ENCODE measurements at places on chromosomes 7 and 10.

DNA sequence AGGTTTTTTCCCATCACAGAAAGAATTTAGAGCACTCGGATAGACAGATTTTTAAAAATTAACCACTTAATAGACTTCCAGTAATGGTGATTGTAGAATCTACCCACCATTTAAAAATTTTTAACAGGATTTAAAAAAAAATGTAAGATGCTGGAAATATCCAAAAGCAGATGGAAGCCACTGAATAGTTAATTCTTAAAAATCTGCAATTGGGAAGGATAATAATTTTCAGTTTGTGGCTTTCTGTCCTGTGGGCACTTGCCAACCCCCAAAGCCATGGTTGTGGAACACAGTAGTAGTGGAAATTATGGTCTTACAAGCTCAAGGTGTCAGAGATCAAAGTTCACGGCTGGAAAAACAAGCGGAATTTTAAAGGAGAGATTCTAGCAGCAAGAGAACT is 101.0 kb upstream of the SP4 start:
- DNase-seq = no peak

DNA sequence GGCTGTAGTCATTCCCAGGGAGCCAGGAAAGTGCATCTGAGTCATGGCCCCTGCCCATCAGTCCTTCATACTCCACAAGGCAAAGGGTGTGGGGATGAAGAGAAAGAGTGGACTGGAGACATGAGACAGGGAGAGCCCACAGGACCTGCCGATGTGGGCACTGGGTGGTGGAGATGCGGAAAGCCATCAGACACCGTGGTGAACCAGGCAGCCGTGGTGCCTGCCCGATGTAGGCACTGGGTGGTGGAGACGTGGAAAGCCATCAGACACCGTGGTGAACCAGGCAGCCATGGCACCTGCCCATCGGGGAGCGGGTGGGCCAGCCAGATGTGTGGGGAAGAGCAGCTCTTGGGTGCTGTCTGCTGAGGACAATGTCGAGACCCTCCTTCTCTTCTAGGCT is 58.6 kb downstream of the AFAP1L2 start:
- no peak for DNase-seq

- no peak for DNase-seq
Measured at GRCh38 chr7:70047384-70047783, 449.1 kb downstream of the AUTS2 start.

GRCh38 chr7:119931230-119931824 is 341.6 kb upstream of the KCND2 start:
- no peak for DNase-seq

GRCh38 chr10:107103174-107104025 is 61.1 kb downstream of the SORCS1 start:
- no peak for DNase-seq

- DNase-seq = no peak
Measured at GRCh38 chr7:27377988-27378387, 135.4 kb downstream of the EVX1 start.

- DNase-seq = no peak
Measured at GRCh38 chr10:113922787-113923570, 68.5 kb downstream of the NHLRC2 start.

DNA sequence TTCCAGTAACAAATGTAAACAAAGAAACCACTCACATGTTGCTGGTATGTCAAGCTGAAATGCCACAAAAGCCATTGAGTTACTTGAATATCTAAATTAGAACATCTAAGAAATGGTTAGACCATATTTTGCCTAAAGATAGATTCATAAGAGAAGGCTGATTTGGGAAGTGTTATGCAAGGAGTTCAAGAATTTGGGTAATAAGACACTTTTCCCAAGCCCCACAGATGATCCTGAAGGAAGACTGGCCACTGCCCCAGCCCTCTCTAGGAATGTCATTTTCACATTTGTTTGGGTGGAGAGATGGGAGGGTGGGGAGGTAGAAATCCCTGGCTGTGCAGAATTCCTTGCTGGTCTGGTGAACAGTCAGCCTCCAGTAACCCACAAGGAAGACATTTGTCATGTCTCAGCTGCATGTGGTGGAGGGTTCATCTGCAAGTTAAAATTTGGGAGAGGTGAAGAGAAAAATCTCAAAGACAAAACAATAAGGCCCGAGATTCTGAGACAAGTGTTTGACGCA is 427.2 kb upstream of the KLF6 start:
- no peak for DNase-seq

DNA sequence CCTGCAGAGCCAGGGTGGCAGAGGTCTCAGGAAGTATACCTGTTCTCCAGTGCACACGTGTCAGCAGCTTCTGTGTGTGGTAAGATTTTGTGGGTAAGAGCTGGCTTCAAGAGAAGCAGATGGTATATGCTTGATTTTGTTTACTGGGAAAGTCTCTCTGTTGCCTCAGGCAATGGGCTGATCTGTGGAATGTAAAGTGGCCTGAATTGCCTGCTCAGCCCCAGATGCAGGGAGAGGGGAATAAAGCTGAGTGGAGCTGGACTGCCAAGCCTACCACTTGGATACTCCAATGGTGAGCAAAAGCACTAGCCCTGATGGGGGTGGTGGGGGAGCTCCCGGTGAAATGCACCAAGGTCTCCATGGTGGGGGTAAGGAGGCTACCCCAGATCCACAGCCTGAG is 156.1 kb downstream of the WDR11 start:
- no peak for DNase-seq

DNA sequence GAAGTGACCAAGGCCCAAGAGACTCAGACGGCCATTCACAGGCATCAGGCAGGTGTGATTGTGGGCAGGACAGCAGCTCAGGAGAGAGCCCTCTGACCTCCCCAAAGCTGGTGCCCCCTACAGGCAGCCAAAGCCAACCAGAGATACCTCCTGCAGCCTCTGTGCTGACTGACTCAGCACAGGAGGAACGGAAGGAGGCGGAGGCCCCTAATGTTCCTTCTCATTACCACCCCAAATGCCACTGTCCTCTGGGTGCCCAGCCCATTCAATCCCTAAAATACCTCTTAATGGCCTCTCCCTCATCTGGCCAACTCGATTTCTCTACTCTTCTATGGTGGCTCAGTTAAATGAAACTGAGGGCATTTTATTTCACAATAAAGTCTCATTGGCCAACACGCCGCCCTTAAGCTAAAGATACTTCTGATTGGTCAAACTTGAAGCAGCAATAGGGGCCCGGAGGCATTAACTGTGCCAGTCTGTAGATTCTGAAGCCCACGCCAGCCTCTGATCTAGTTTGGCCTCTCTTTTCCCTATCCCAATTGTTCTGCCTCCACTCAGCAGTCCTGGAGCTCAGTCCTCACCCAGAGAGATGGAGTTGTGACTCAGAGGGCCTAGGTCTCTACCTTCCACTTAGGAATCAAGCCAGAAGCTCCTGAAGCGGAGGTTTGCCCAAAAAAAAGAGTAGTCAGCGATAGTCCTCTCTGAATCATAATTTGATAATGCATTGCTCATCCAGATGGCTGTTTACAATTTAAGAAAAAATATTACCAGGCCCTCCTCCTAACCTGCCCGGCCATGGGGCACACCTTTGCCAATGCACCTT is 1.2 kb downstream of the CYREN start:
- DNase-seq = peak; percentile 56

- no peak for DNase-seq
Measured at GRCh38 chr10:59823111-59823510, 69.9 kb upstream of the MRLN start.

DNA sequence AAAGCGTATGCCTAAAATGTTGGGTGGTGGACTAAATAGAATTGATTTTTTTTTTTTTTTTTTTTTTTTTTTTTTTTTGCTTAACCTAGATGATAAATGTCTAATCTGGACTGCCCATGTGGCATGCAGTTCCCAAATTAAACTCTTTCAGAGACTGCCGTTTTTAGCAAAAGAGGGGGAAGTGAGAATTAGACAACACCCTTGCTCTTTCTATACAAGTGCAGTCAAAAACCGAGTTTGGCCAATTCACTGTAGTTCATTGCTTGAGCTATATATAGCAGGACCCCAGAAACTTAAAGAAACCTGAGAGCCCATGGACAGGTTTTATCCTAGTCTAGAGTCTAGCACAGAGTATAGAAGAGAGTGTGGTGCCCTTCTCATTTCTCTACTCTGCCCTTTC is 141.9 kb downstream of the GRM3 start:
- no peak for DNase-seq

DNA sequence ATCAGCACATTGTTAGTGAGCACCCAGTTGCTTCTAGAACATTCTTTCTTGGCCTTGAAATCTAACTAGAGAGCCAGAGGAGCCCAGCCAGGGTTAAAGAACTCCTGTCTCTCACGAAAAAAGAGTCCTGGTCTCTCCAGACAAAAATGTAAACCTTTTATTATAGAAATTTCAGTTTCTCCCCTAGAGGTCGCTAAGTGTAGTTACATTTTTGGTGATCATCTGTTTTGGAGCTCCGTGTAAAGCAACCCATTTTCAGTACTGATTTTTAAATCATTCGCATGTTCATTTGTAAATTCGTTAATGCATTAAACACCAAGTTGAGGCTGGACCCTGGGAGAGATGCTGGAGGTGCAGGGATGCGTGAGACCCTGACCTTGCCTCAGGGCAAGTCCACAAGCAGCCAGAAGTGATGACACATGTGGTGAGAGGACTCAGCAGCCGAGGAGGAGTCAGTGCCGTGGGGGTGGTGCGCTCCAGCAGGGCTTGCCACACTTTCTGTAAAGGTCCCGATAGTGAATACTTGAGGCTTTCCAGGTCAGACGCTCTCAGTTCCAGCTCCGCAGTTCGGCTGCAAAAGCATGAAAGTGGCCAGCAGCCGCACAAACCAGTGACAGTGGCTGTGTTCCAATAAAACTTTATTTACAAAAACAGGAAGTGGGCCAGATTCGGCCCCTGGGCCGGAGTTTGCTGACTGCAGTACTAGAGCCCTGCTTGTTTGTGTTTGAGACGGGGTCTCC is 578.6 kb upstream of the FOXK1 start:
- DNase-seq = no peak

- DNase-seq = no peak
Measured at GRCh38 chr10:48507494-48507893, 97.4 kb downstream of the ARHGAP22 start.

- no peak for DNase-seq
Measured at GRCh38 chr7:92762851-92763250, 73.5 kb downstream of the CDK6 start.

- no peak for DNase-seq
Measured at GRCh38 chr10:87692956-87693484, 33.3 kb downstream of the PAPSS2 start.

DNA sequence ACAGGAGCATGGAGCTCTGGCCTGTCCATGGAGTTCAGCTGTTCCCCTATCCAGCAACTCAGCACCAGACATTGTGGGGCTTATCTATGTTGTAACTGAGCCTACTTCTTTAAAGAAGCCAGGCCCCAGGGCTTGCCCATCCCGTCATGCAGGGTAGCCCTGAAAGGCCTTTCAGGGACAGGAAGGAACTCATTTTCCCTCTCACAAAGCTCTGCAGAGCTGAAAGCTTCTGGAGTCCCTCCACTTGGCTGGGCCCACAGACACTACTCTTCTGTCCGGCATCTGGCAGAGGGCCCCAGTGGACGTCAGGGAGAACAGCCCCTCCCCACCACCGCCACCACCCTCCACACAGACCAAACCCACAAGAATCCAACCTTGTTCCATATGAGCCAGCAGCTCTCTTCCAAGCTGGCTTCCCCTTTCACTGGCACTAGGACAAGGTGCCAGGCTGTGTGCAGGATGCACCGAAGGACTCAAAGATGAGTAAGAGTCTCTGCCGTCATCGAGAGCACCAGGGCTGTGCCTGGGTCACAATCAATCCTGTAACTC is 33.1 kb downstream of the DENND2A start:
- no peak for DNase-seq

DNA sequence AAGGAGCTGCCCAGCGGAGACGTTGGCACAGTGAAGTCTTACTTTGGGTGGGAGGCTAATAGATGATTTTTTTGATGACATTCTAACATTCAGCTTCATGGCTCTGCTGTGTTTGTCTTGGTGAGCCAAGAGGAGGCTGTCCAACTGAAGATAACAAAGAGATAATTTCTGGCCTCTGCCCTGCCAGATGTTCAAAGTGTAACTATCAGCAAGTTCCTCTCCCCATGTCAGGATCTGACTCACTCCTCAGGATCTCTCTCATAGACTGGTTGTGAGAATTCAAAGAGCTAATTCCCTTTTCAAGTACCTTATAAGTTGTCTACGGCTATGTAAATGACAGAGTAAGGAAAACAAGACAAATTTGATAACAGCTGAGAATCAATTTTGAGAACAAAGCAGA is 1340.9 kb downstream of the XPNPEP1 start:
- no peak for DNase-seq

GRCh38 chr10:35208949-35209613 is 82.4 kb downstream of the CREM start:
- no peak for DNase-seq

GRCh38 chr10:71989661-71990454 is 25.7 kb downstream of the CHST3 start:
- no peak for DNase-seq

DNA sequence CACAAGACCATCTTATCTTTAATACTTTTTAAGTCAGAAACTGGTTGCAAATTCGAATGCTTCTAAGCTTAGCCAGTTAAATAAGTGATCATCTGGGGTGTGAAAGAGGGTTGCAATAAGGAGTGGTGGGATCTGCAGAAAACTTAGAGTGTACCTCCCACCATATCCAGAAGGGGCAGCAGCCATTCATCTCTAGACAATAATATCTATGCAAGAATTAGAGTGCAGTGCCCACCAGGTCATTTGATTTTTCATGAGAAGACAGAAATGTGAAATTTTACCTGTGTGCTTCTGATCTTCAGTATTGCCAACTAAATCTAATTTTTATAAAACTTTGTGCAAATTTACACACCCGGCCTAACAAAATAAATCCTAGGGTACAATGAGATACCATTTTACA is 127.2 kb upstream of the SP4 start:
- no peak for DNase-seq

DNA sequence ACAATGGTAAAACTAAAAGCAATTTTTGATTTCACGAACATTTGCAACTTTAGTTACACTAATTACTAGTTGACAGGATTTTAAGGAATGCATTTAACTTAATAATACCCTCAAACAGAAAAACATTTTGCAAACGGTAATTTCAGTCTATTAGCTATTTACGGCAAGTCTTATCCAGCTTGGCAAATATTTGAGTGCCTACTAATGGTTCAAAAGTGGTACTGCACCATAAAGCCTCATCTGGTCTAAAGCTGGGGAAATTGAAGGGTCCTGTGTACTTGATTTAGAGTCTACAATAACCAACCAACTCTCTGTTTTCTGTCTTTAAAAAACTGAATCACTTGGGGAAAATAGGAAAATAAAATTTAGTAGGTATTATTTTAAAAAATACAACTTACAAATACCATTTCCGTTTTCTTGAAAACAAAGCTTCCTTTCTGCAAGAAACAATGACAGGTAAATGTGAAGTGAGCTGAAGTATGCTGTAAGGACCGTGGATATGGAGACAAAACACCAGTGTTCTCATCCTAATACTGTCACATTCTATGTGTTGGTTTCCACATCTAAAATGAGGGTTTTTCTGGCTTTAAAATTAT is 142.3 kb downstream of the VPS50 start:
- no peak for DNase-seq

DNA sequence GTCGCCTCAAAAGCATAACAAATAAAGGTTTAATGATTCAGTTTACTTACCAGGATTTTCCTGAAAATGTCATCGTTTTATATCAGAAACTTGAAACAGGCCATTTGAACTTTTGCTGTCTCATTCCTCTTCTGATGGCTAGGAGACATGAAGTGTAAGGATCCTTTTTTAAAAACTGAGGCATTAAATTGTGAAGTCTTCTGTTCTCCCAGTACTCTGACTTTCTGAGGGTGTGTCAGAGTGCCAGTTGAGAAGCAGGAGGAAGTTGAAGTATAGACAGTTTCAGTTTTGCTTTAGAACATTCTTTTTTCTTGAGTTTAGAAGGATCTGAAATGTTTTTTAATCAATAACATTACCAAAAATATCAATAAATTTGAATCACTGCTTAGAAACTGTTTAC is at the start of gene SAMD9L:
TSS of gene SAMD9L (minus strand) at position 242 of the 400 bp plus-strand sequence. CDS start 12,414 bp downstream, outside the sequence.
- DNase-seq = no peak

GRCh38 chr7:117119192-117119924 is 166.1 kb downstream of the ST7 start:
- DNase-seq = peak; percentile 40
